ENCODE measurements at places on chromosomes 1 and 21.

DNA sequence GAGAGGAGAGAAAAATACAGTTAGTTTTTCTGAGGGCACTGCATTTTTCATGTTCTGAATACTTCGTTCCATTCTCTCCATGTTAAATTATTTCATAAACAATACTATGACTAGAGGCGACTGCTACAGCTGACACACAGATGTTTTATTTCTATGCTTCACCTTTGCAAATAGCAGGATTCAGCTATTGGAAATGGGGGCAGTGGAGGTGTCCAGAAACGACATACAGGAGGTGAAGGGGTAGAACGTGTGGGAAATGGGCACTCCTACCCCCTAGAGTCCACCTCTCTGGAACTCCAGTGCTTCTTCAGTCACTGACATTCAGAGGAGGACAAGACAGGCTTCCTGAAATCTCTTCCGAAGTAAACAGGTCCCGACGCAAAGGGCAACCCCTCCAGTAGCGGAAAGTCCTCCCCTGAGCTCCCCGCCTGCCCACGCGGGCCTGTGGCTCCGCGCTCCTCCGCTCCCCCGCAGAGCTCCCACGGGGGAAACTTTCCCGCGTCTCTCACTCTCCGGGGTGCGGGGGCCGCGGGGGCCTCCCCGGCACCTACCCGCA lies 480 bp downstream of the DPYD start:
- no peak for DNase-seq

DNA sequence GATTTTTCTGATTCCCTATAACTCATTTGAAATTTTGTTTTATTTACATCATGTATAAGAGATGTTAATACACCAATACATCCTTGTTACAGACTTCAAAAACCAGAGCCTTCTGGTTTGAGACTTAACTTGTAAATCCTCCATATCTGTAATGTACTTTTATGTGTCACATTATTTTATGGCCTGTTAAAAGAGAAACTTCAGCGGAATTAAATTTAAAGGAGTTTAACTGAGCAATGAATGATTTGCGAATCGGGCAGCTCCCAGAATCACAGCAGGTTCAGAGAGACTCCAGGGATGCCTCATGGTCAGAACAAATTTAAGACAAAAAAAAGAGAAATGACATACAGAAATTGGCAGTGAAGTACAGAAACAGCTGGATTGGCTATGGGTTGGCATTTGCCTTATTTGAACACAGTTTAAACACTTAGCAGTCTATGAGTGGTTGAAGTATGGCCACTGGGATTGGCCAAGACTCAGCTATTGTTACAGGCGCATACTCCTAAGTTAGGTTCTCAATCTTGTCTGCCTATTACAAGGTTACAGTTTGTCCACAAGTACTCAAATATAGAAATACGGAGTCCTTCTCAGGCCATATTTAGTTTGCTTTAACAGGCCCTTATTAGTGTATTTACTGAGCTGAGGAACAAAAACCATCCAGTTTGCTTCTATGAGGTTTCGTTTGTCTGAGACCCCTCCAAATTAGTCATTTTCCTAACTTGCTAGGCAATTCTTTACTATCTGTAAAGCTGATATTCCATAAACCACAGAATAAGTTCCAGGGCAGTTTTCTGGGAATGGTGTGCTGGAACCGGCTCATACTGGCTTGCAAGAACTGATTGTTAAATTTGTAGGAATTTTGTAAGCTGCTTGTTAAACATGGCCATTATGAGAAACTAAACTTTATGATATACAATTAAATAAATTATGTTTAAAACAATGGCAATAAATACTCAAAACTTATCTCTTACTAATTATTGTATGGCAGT lies 56.2 kb upstream of the WDR26 start:
- no peak for DNase-seq

GRCh38 chr1:183915625-183916510 lies 110.9 kb downstream of the RGL1 start:
- DNase-seq, result peak; percentile 93

GRCh38 chr1:64171797-64172281 lies 31.6 kb upstream of the UBE2U start:
- no peak for DNase-seq

- DNase-seq, result no peak
These were observed 535.1 kb downstream of the DPYD start for GRCh38 chr1:97385536-97386277.
